ENCODE measurements at places on chromosomes 13 and 19.

GRCh38 chr19:2650515-2650914, 52.0 kb downstream of the GNG7 start:
- DNase-seq = no peak

- peak; percentile 71 for DNase-seq
Observed at GRCh38 chr13:27006519-27007161, 165.0 kb downstream of the USP12 start.

- DNase-seq = no peak
Observed at GRCh38 chr13:73325723-73326558, 267.1 kb downstream of the KLF5 start.

GRCh38 chr13:34129436-34129835, 311.5 kb downstream of the RFC3 start:
- DNase-seq = no peak

GRCh38 chr19:40006273-40006691, 9.4 kb downstream of the ZNF546 start:
- DNase-seq = no peak

GRCh38 chr13:76764429-76764828, 121.8 kb downstream of the KCTD12 start:
- no peak for DNase-seq

GRCh38 chr13:111429064-111429558, 108.7 kb downstream of the TEX29 start:
- DNase-seq = peak; percentile 44

DNA sequence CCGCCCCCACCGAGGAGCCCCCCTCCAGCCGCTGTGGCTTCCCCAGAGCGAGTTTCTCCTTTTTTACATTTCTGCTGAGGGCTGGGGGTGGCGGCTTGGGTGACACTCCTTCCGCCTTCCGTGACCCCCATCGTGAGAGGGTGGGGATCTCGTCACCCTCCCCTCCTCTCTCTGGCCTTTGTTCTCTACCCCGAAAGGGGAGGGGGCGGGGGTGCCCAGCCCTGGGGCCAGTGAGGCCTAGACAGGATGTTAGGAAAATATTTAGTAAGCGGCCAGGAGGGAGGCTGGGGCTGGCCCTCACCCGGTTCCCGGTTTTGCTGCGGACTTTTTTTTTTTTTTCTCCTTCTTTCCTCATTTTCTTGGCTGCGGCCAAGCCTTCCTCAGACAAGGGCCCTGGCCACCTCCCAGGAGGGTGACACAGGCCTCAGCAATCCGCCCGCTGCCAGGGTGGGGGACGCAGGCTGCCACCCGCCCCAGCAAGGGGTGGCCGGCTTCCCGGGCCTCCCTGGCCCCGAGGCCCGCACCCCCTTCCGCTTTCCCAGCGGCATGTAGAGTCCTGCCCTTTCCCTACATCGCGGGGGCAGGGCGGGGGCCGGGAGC, 3.9 kb downstream of the MIDN start:
- DNase-seq = no peak

- no peak for DNase-seq
Observed at GRCh38 chr19:29214411-29214810, 1.5 kb upstream of the UQCRFS1 start.

- no peak for DNase-seq
Observed at GRCh38 chr13:111919849-111920248, 147.1 kb upstream of the SOX1 start.

DNA sequence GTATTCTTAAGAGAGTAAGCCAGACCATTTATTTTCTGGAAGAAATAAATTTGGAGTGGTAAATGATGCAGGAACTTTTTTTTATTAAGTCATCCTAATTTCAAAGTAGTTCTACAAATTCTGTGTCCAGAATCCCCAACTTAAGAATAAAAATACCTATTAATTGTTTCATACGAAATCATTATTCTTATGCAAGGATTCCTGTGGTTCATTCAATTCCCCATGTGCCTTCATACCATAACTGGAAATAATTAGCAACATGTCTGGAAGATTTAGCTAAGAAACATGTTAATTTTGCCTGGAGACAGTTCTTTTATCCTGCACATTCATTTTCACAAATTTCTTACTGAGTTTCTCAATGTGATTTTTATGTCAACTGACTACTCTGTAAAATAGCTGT, 408.6 kb downstream of the PCDH9 start:
- DNase-seq = no peak

- DNase-seq = no peak
Observed at GRCh38 chr19:31979362-31979761, 366.0 kb upstream of the ZNF507 start.

DNA sequence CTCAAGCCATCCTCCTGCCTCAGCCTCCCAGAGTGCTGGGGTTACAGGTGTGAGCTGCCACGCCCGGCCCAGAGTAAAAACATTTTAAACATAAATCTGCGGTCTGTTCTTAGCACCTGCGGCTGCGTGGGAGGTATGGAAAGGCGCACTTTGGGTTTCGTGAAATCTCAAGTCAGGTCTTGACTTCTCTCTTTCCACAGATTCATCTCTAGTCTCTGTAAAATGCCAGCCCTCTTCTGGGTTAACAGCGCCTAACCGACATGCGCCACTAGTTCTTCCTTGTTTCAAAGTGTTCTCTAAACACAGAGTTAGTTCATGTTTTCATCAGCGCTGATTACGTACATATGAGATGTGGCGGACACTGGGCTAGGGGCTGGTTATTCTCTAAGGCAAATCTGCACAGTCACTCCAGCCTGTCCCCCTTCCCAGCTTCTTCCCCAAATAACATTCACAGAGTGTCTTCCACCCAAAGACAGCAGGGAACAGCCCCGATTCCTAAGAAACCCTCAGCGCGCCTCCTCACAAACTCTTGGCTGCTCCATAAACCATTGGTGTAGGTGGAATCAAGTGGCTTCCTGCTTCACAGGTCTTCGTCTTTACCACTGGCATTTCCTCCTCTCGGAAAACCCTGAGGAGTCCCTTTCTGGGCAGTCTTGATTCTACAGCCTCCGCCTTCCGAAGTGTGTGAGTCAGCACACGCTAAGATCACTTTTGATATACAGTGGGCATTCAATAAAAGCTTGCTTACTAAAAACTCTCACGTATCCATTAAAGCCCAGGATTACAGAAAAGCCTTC, 1.4 kb downstream of the PARP4 start:
- peak; percentile 23 for DNase-seq

- DNase-seq = no peak
Observed at GRCh38 chr19:6572217-6572616, 18.7 kb downstream of the CD70 start.

DNA sequence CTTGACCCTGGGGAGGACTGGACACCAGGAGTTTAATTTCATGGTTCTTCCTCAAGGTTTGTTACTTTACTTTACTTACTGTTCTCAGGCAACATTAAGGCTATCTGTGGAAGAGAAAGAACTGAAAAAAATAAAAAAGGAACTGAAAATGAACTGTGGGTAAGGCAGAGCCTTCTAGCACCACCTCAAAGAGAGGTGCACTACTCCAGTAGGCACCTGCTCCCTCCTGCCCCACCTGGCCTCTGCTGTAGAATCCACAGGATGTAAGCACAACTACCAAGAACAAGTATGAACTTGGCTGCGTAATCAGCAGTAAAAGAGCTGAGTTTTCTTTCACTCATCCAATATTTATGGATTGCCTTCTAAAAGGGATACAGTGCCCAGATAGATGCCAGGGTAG, 12.2 kb downstream of the ZNF112 start:
- DNase-seq = no peak
